Smooth muscle cell of the umbilical artery (primary cell): ENCODE measurements at places on chromosomes 4 and X. TPM values are rescaled to one million over a fixed set of nuclear protein-coding genes. Genes with fewer than 3 reads are reported as not detected.

SHISA3 gene
- 0.30 TPM in 1 of 2 replicates, not detected in the other for total RNA-seq

CXCL11 gene
- total RNA-seq: not detected in 2 replicates

LONRF3 gene
- 0.28 and 0.59 TPM in 2 replicates for total RNA-seq

S100G gene
- not detected in 2 replicates for total RNA-seq

HELQ gene
- total RNA-seq: 12.2 and 17.8 TPM in 2 replicates

TCP11X2 gene
- not detected in 2 replicates for total RNA-seq

TBCK gene
- 44.5 and 54.0 TPM in 2 replicates for total RNA-seq

FOXR2 gene
- not detected in 2 replicates for total RNA-seq

SFRP2 gene
- total RNA-seq: not detected in 2 replicates

UGT2A3 gene
- total RNA-seq: not detected in 2 replicates

NDST3 gene
- 0.05 and 2.4 TPM in 2 replicates for total RNA-seq

SATL1 gene
- not detected in 2 replicates for total RNA-seq

ARX gene
- total RNA-seq: not detected in 2 replicates

IQCM gene
- not detected in 2 replicates for total RNA-seq

RAB9B gene
- total RNA-seq: 0.78 and 1.5 TPM in 2 replicates

TIMM17B gene
- 27.3 and 34.1 TPM in 2 replicates for total RNA-seq

USP51 gene
- total RNA-seq: 1.5 and 1.6 TPM in 2 replicates

TMPRSS11E gene
- total RNA-seq: under 0.01 and 0.05 TPM in 2 replicates

MSANTD1 gene
- total RNA-seq: 0.59 and 1.0 TPM in 2 replicates

PTPN13 gene
- total RNA-seq: 46.9 TPM in 2 replicates

WWC2 gene
- 34.1 and 64.2 TPM in 2 replicates for total RNA-seq

VCX3A gene
- total RNA-seq: not detected in 2 replicates

LEF1 gene
- total RNA-seq: under 0.01 and 0.28 TPM in 2 replicates

HSFX3 gene
- total RNA-seq: not detected in 2 replicates

NDNF gene
- 1.2 and 1.5 TPM in 2 replicates for total RNA-seq

SORBS2 gene
- 15.8 and 16.3 TPM in 2 replicates for total RNA-seq

ITM2A gene
- total RNA-seq: not detected in 2 replicates

APBB2 gene
- total RNA-seq: 148 and 352 TPM in 2 replicates

SMIM14 gene
- total RNA-seq: 40.4 and 44.0 TPM in 2 replicates

CTAG2 gene
- total RNA-seq: 0.65 and 3.3 TPM in 2 replicates

XAGE1A gene
- not detected in 2 replicates for total RNA-seq

IL2 gene
- not detected in 2 replicates for total RNA-seq

NALF2 gene
- total RNA-seq: not detected in 2 replicates

PRPS2 gene
- 19.6 and 32.0 TPM in 2 replicates for total RNA-seq

TLR10 gene
- total RNA-seq: not detected in 2 replicates

CSAG3 gene
- total RNA-seq: not detected in 2 replicates

IGSF1 gene
- total RNA-seq: 0.14 TPM in 1 of 2 replicates, not detected in the other
